PC-9 (cell line): ENCODE measurements at places on chromosomes 5 and 9. TPM values are rescaled to one million over a fixed set of nuclear protein-coding genes. Genes with fewer than 3 reads are reported as not detected.

FRRS1L gene
- total RNA-seq: not detected in 2 replicates

GPX3 gene
- total RNA-seq: 84.6 and 93.2 TPM in 2 replicates

FAM200C gene
- 8.6 and 10.5 TPM in 2 replicates for total RNA-seq

DNA sequence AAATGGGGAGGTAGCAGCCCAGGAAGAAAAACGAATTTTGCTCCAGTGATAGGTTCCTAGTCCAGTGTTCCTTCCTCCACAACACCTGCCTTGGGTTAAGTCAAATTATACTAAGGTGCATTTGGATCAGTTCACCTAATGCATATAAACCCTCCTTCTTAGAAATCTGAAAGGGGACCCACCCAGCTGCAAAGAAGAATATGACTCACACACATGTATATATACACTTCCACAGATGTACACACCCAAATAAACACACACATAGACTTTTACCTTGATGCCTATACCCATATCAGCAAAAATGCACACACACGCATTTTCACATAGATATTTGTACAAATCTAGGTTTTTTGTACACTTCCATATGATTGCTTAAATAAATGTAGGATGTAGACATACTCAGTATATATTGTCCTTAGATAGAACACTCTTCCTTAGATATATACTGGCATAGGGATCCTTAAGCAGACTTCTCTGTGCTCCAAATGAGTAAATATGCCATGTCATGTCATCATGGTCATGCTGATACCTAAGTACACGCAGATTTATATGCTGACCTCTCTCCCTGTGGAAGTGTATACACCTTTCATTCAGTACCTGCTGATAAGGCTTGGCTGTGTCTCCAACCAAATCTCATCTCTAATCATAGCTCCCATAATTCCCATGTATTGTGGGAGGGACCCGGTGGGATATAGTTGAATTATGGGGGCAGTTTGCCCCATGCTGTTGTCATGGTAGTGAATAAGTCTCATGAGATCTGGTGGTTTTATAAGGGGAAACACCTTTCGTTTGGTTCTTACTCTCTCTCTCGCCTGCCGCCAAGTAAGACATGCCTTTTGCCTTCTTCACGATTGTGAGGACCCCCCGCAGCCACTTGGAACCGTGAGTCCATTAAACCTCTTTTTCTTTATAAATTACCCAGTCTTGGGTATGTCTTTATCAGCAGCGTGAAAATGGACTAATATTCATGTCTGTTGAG lies 10.2 kb downstream of the ADRB2 start:
- H3K4me1 ChIP-seq: peaks cover 24% of the 10 kb centered on the region
- DNase-seq: no peak
- no peaks in the 10 kb centered on the region for H3K27me3 ChIP-seq

- no peak overlapping the region for H3K4me3 ChIP-seq
- no peaks in the 10 kb centered on the region for H3K27me3 ChIP-seq
Measured at GRCh38 chr9:123616707-123617106, 260.7 kb downstream of the CRB2 start.

GRCh38 chr5:9042241-9042640 lies 503.6 kb downstream of the SEMA5A start:
- H3K4me3 ChIP-seq: no peak overlapping the region
- H3K27ac ChIP-seq: no peak overlapping the region
- H3K36me3 ChIP-seq: no peaks in the 10 kb centered on the region
- no peak for DNase-seq
